ENCODE measurements at places on chromosomes 11 and 22. TPM values are rescaled to one million over a fixed set of nuclear protein-coding genes. Genes with fewer than 3 reads are reported as not detected.
A peak's percentile ranks its signal among the peaks of the same experiment; 100 is the strongest.

DNA sequence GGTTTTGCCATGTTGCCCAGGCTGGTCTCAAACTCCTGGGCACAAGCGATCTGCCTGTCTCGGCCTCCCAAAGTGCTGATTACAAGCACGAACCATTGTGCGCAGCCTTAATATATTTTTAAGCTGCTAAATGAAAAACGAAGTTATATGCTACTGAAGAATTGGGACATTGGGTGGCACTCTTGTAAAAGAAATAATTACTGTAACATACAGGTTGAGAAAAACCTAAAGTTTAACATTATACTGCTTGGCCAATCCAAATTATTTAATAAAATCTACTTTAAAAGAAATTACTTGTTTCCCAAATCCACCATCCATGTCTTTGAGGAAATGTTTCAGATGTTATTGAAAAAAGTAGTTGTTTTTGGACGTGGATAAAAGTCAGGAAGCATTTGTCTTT lies 37.9 kb upstream of the ARHGAP32 start:
- no peak for DNase-seq
- H3K36me3 ChIP-seq: no peaks in the 10 kb centered on the region
- no peaks in the 10 kb centered on the region for H3K27me3 ChIP-seq
- no peak overlapping the region for H3K27ac ChIP-seq

NLRX1 gene
- 12.1 TPM for total RNA-seq

- no peak overlapping the region for H3K4me3 ChIP-seq
- no peaks in the 10 kb centered on the region for H3K4me1 ChIP-seq
- no peaks in the 10 kb centered on the region for H3K36me3 ChIP-seq
- no peaks in the 10 kb centered on the region for H3K27me3 ChIP-seq
- no peak for DNase-seq
These were observed 155.7 kb downstream of the CNTN5 start for GRCh38 chr11:99176430-99176829.

- H3K27ac ChIP-seq: no peak overlapping the region
- H3K4me1 ChIP-seq: no peaks in the 10 kb centered on the region
- no peaks in the 10 kb centered on the region for H3K36me3 ChIP-seq
- no peak overlapping the region for H3K4me3 ChIP-seq
These were observed 4.2 kb downstream of the TCIRG1 start for GRCh38 chr11:68043029-68043348.

USP2 gene
- total RNA-seq: 3.0 TPM

DNA sequence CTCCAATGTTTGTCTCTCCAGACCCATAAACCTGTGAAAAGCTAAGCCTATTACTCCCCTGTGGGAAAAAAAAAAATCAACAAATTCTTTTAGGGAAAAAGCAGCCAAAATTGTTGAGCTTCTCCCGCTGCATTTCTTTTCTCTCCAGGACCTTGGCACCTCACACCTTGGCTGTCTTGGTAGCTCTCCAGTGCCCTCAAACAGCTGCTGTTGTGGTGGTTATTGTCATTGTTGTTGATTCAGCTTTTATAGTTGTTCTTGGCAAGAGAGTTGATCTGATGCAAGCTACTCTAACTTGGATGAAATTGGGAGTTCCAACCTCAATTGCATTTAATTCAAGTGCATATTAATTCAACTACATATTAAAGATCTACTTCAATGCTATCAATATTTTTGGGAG lies 516.9 kb upstream of the LARGE1 start:
- H3K4me3 ChIP-seq: no peak overlapping the region
- H3K27ac ChIP-seq: no peak overlapping the region
- H3K4me1 ChIP-seq: no peaks in the 10 kb centered on the region
- H3K36me3 ChIP-seq: no peaks in the 10 kb centered on the region

LRRC55 gene
- total RNA-seq: not detected

RIMBP3C gene
- not detected for total RNA-seq

GRCh38 chr22:20080776-20081654 lies 974 bp downstream of the DGCR8 start:
- peak overlapping the region; percentile 68 for H3K4me3 ChIP-seq
- no peaks in the 10 kb centered on the region for H3K4me1 ChIP-seq
- H3K27me3 ChIP-seq: no peaks in the 10 kb centered on the region
- no peaks in the 10 kb centered on the region for H3K36me3 ChIP-seq
- H3K27ac ChIP-seq: peak overlapping the region; percentile 46
- peak; percentile 79 for DNase-seq

DNA sequence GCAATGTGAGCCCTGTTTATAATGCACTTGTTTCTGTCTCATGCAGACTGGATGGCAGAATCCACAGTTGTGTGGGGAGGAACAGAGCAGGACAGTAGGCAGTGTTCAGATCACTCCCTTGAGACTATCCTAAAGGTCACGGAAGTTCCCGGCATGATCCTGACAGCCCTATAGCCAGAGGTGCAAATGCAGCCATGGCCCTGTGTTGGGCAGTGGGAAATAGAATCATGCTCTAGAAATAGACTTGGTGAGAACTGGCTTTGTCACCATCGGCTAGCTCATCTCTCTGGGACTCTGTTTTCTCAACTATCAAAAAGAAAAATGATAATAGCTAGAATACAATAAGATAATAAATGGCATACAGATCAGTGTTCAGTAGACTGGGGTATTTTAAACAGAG lies 123.2 kb downstream of the FEZ1 start:
- DNase-seq: peak; percentile 18
- no peaks in the 10 kb centered on the region for H3K36me3 ChIP-seq
- no peaks in the 10 kb centered on the region for H3K4me1 ChIP-seq
- no peaks in the 10 kb centered on the region for H3K27me3 ChIP-seq
- H3K27ac ChIP-seq: no peak overlapping the region
- H3K4me3 ChIP-seq: no peak overlapping the region

CARD18 gene
- not detected for total RNA-seq

- no peaks in the 10 kb centered on the region for H3K27me3 ChIP-seq
- no peaks in the 10 kb centered on the region for H3K36me3 ChIP-seq
- no peak overlapping the region for H3K4me3 ChIP-seq
- no peak overlapping the region for H3K27ac ChIP-seq
- DNase-seq: no peak
These were observed 68.1 kb downstream of the UBASH3B start for GRCh38 chr11:122723576-122723975.

DNA sequence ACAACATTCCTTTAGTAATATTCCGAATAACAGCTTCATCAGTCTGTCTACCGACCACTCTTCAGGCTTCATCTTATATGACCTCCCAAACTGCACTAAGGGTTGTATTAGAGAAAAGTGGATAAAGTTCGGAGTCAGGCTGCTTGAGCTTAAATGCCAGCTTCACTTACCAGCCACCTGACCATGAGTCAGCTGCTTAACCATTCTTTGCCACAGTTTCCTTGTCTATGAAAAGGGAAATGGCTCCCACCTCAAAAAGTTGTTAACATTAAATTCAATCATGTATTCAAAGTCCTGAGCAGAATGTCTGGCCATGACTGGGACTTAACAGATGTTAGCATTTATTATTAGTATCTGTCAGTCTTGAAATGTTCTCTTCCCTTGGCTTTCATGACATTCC lies 20.9 kb downstream of the LIMK2 start:
- H3K36me3 ChIP-seq: no peaks in the 10 kb centered on the region
- H3K27ac ChIP-seq: no peak overlapping the region
- no peaks in the 10 kb centered on the region for H3K4me1 ChIP-seq
- no peak for DNase-seq

DNA sequence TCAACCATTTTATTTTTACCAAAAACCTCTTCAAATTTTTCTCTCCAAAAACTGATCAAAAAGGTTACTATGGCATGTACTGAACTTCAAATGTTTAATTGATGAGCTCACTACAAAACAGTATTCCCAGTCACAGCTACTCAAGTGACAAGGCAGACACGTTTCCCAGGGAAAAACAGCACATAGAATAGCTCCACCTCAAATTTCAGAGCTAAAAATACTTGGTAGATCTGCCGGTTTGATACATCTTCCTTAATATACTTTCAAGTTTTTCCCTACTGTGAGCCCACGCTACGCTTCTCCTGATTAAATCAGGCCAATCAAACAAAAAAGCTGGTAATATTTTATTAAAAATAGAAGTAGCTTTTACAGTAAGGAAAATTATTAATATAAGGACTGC lies 100.4 kb downstream of the EFCAB6 start:
- H3K27me3 ChIP-seq: no peaks in the 10 kb centered on the region
- H3K27ac ChIP-seq: no peak overlapping the region
- H3K4me3 ChIP-seq: no peak overlapping the region
- H3K4me1 ChIP-seq: no peaks in the 10 kb centered on the region

GLB1L3 gene
- total RNA-seq: not detected

DNA sequence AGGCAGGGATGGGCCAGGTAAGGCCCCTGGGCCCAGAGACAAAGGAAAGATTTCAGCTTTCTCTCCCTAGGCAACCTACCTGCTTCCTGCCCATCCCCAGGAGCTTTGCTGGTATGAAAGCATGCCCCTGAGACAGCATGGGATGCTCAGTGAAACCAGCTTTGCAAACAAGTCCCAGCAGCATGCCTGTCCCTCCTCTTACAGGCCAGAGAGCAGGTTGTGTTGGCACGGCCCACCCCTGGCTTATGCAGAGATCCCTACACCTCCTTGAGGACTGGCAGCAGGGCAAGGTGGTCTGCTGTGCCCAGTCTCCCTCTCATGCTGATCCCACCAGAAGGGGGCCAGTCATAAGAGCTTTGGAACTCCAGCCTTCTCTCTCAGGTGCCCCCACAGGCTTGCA lies 3.1 kb downstream of the SCN4B start:
- H3K27ac ChIP-seq: no peak overlapping the region
- H3K4me3 ChIP-seq: no peak overlapping the region
- DNase-seq: peak; percentile 51
- H3K36me3 ChIP-seq: no peaks in the 10 kb centered on the region

GRCh38 chr11:115759622-115760460 lies 255.6 kb upstream of the CADM1 start:
- DNase-seq: peak; percentile 56
- H3K27me3 ChIP-seq: no peaks in the 10 kb centered on the region
- no peaks in the 10 kb centered on the region for H3K4me1 ChIP-seq
- peak overlapping the region; percentile 28 for H3K4me3 ChIP-seq

GRCh38 chr22:20777420-20778177 lies 3.7 kb downstream of the SERPIND1 start:
- H3K36me3 ChIP-seq: no peaks in the 10 kb centered on the region
- H3K27ac ChIP-seq: no peak overlapping the region
- H3K4me3 ChIP-seq: no peak overlapping the region
- no peaks in the 10 kb centered on the region for H3K27me3 ChIP-seq
- no peak for DNase-seq
- no peaks in the 10 kb centered on the region for H3K4me1 ChIP-seq

DNA sequence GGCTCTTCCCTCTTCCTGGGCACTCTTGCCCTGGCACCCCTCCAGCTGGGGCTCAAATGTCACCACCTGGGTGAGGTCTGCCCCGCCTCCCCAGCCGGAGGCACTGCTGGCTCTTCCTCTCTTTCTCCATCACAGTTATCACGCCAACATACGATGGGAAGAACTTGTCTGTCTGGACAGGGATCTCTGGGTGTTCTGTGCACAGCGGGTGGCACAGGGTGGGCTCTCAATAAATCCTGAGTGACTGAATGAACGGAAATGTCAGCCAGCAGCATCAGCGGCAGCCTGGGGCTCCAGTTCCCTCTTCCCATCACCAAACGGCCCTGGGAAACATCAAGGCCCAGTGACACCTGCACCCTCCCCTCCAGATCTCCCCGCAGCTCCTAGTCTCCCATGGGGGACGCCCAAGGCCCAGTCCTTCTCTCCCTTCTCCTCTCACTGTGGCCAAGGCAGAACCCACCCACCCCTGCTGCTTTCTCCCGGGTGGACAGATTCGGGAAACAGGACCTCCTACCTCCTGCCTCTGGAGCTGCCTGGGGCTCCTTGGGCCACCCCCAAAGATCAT lies 440 bp upstream of the SLC25A45 start:
- H3K4me1 ChIP-seq: no peaks in the 10 kb centered on the region
- DNase-seq: no peak
- no peaks in the 10 kb centered on the region for H3K27me3 ChIP-seq
- no peak overlapping the region for H3K4me3 ChIP-seq

DNA sequence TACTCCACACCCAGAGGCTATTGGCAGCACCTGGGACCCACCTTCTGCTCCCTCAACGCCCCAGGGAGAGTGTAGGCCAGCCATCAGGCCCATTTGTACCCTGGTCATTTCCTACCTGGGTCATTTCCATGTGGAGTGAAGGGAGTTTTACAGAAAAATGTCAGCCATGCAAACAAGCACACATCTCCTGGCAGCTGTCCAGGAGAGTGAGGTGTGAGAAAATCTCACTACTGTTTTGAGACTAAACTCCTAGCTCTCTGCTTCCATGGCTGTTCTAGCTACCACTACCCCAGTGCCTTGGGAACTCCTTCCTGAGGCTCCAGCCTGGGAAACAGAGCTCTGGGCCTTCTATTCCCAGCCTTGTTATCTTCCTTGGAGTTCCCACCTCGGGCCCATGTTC lies 2.8 kb upstream of the TMPRSS13 start:
- H3K4me1 ChIP-seq: no peaks in the 10 kb centered on the region
- no peaks in the 10 kb centered on the region for H3K36me3 ChIP-seq
- H3K27me3 ChIP-seq: no peaks in the 10 kb centered on the region
- DNase-seq: peak; percentile 58
- no peak overlapping the region for H3K27ac ChIP-seq

DNA sequence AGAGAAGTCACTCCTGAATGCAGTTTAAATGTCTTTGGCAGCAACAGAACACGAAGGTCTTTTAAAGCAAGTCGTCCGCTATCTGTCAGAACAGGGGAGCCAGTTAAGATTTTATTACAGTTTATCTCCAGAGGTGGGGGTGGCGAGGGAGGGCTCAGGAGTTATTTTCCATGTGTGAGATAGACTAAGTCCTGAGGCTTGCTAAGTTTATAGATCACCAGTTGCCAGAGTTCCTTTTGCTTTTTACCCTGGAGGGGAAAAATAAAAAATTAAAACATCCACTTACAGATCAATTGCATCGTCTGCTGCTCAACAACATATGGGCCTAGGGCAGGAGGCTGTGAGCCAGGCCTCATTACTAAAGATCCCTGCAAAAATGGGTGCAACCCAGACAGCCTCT lies 90.7 kb downstream of the SNX19 start:
- no peak for DNase-seq
- H3K4me1 ChIP-seq: no peaks in the 10 kb centered on the region
- no peak overlapping the region for H3K27ac ChIP-seq
- H3K36me3 ChIP-seq: no peaks in the 10 kb centered on the region

DNA sequence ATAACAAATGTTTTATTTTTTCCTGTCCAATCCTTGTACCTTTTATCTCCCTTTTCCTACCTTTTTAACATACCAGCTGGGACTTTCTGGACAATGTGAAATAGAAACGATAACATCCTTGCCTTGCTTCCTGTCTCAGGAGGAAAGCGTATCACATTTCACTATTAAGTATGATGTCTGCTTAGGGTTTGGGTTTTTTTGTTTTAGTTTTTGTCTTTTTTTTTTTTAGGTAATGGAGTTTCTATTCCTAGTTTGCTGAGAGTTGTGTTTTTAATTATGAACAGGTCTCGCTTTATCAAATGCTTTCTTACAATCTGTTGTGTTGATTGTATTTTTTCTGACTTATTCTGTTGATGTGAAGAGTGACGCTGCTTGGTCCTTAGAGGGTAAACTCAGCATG lies 64.2 kb upstream of the KCNQ1OT1 start:
- no peak for DNase-seq
- H3K36me3 ChIP-seq: no peaks in the 10 kb centered on the region
- H3K4me3 ChIP-seq: no peak overlapping the region
- no peaks in the 10 kb centered on the region for H3K27me3 ChIP-seq
- H3K27ac ChIP-seq: no peak overlapping the region

- no peaks in the 10 kb centered on the region for H3K4me1 ChIP-seq
- no peak overlapping the region for H3K27ac ChIP-seq
- H3K27me3 ChIP-seq: no peaks in the 10 kb centered on the region
- no peak for DNase-seq
- H3K36me3 ChIP-seq: no peaks in the 10 kb centered on the region
These were observed 751.2 kb downstream of the JRKL start for GRCh38 chr11:97140885-97141494.

- no peak overlapping the region for H3K4me3 ChIP-seq
- H3K36me3 ChIP-seq: no peaks in the 10 kb centered on the region
- no peak for DNase-seq
- H3K4me1 ChIP-seq: no peaks in the 10 kb centered on the region
- no peak overlapping the region for H3K27ac ChIP-seq
- H3K27me3 ChIP-seq: no peaks in the 10 kb centered on the region
These were observed 584 bp upstream of the GAL start for GRCh38 chr11:68683536-68684384.

Measured in aorta (tissue), 5 donors.